NCI-H774 (cell line): ENCODE measurements at places on chromosomes 2 and 18.

DNA sequence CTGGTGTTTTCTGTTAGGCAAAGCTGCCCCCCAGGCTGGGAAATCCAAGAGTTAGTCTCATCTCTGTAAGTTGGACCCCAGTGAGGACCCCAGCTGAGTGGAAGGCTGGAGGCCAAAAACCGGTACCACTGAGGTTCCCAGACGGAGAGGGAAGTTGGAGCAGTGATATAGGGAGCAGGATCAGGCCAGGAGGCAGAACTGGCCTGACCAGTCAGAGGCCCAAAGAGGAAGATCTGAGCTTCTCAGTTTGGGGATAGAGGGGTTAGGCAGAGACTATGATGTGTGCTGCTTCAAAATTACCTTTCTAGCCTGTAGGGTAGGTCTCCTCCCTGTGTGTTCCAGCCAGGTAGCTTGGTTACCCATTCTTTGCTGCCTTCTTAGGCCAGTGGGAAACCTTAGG is 4.6 kb upstream of the RNF181 start:
- no peak for DNase-seq

DNA sequence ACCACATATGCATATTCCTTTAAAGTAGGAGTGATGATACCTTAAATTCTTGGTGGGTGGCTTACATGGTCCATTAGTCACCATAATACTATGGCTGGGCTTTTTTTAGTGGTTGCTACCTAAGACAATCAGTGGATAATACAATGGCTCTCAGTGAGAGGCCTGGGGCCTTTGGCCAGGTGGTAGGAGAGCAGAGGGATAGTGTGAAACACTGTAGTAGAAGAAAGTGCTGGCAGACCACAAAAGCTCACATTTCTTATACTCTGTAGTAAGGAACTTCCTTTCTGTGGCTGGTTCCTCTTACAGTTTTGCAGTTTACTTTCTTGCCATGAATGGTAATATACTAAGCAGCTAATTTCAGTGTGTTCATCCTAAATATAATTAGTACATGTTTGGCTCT is 583.5 kb downstream of the XIRP2 start:
- DNase-seq: no peak

- no peak for DNase-seq
These were observed 1.3 kb downstream of the BIRC6 start for GRCh38 chr2:32358111-32358482.

DNA sequence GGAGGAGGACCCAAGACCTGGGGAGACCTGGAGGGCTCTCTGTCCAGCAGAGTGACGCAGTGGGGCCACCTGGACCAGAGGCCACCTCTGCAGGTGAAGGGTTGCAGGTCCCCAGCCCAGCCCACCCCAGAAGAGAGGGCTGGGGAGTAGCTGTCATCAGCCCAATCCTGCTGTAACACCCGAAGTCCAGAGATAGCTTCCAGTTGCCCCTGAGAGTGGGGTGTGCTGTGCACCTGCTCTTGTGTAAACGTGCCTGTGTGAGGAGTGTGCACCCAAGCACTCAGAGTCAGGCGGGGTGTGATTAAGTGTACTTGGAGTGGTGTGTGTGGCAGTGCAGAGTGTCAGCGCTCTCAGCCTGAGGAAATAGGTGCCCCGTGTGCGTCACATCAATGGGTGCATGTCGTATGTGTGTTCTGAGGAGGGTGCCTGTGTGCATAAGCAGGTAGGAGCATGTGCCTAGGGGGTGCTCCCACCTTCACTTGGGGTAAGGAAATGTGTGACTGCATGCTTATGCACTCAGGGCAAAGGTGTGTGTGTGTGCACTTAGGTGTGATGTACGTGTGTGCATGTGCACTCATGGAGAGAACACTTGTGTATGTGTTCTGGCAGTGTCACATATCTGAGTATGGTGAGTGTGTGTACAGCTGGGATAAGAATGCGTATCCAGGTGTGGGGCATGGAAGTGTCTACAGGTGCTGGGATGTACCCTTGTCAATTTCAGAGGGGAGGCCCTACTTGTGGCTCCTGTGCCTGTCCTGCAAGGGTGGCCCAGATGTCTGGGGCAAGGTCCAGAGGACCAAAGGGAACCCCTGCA is 672 bp downstream of the ATP6V1B1 start:
- DNase-seq: peak; percentile 61

DNA sequence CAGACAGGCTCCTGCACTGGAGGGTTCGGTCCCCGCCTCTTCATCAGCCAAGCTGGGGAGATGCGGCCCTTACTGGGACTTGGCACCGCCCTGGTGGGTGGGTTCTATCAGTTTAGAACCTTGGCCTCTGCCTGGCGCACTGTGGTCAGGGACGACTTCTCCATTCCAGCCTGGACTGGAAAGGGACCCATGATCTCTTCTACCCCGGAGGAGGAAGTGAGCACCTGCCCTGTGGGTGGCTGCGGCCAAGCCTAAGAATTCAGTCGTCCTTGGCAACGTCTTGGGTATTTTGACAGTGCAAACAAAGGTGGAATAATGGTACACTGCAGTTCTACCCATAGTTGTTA is 106.9 kb upstream of the CD302 start:
- DNase-seq: no peak

DNA sequence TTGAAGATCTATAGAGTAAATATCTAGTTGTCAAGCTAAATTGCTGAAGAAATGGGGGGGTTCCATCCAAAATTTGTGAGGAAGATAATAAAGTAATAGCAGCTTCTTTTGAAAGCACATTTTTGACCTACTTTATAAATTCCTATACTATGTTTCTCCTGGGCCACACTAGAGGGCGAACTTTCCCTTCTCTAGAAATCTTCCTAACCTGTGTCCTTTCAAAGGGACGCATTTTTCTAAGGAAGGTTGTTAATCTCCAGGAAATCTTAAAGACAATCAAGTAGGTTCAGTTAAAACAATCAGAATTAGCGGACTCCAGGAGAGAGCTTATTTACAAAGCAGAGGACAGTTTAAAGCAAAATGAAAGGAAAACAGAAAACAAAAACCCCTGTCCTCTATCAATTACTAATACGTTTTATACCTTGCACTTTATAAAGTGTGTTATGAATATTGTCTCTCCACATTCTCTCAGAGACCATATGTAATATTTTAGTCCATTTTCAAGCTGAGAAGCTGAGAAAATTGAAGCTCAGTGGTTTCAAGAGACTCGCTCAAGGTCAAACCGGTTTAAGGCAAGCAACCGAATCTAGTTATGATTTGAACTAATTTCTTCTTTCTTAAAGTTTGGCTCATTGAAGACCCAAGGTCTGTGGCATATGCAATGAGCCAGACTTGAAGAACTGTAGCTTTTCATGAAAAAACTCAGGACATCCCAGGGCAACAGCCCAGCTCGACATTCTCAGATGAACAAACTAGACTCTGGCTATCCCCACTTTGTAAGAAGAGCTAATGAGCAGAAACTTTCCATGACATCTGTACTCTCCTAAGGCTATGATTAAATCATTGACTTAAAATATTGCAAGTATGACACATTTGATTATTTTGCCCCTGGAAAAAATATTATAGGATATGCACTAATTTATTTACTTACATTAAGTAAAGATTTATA is 273.6 kb downstream of the PAX3 start:
- DNase-seq: peak; percentile 20

DNA sequence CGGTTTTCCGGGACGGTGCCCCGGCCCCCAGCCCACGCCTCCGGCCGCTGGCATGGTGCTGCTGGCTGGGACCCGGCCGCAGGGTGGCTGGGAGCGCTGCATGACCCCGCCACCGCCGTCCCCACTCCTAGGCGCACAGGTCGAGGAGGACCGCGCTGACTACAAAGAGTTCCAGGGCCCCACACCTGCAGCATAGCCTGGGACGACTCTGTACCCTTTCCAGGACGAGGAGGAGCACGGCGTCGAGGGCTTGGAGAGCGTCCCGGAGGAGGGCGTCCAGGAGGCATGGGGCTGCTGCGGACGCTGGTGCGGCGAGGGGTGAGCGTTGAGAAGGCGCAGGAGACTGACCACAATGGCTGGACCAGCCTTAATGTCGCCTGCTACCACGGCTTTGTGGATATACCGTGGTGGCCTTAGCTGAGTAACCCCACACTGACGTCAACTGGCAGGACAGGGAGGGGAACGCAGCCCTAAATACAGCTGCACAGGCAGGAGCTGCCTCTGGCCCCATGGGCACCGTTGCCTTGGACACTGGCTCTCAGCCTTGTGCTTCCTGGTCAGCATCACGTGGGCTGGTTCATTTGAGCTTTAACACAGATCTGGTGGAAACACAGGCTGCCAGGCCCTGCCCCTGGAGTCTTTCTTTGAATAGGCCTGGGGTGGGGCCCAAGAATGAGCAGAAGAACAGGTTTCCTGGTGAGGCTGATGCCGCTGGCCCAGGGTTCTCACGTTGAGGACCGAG is 40.9 kb upstream of the TRIM43B start:
- DNase-seq: peak; percentile 57

DNA sequence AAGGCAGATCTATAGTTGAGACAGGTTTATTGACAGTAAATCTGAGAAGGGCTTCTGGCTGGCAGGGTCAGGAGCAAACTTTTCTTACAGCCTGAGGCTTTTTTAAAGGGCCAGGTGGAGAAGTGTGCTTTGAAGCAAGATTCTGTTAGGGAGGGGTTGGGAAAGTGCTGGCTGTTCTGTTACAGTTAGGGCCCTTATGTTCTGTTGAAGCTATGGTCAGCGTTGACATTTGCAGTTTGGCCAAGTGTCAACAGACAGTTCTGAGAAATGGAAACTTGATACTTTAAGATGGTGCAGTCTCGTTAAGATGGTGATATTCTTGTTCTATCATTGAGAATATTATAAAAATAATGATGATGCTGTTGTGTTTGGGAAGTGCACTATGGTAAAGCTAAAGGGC is 154.2 kb downstream of the RDH14 start:
- DNase-seq: no peak

DNA sequence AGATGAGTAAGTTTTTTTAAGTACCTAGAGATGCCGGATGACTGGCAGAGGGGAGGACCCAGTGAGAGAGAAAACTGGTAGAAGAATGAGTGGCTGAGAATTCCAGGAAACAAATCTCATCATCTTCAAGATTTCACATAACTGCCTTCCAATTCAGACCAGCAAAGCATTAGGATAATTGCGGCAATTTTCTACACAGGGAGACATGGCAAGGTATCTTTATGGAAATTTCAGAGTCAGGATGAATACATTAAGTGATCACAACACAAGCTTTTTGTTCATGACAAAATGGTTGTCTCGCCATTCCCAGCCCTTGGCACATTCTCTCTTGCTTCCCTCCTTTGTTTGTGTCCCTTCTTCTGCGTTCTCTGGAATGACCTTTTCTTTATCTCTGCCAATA is 82.1 kb downstream of the ALK start:
- DNase-seq: no peak

GRCh38 chr2:113167115-113167932 is 6.4 kb upstream of the PSD4 start:
- DNase-seq: peak; percentile 38

GRCh38 chr2:68771211-68771751 is 36.7 kb downstream of the ARHGAP25 start:
- DNase-seq: no peak

DNA sequence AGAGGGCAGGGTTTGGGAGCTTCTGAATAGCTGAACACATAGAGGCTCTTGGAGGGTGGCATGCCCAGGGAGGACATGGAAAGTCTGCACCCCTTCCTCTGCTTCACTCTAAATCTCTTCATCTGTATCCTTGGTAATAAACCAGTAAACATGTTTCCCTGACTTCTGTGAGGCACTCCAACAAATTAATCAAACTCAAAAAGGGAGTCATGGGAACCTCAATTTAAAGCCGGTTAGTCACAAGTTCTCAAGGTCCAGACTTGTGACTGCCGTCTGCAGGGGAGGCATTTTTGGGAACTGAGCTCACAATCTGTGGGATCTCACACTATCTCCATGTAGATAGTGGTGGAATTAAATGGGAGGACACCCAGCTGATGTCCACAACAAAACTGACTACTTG is 33.1 kb upstream of the STON1 start:
- DNase-seq: no peak

GRCh38 chr2:128166746-128167353 is 75.8 kb downstream of the UGGT1 start:
- DNase-seq: no peak

DNA sequence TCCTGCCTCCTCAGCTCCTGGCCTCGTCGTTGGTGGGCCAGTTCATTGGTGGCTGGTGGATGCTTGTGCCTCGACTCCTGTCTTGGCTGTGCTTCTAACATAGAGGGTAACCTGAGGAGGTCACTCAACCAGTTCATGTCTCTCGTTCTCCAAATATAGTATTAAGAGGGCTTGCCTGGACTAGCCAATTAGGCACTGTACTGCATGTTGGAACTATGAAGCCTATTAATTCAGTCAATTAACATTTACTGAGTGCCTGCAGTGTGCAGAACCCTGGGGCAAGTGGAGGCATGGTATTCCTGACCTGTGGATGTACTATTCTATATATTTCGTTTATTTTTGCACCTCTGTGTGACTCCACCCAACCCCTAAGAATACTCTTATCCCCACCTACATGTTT is 89.9 kb upstream of the PELI1 start:
- DNase-seq: no peak

DNA sequence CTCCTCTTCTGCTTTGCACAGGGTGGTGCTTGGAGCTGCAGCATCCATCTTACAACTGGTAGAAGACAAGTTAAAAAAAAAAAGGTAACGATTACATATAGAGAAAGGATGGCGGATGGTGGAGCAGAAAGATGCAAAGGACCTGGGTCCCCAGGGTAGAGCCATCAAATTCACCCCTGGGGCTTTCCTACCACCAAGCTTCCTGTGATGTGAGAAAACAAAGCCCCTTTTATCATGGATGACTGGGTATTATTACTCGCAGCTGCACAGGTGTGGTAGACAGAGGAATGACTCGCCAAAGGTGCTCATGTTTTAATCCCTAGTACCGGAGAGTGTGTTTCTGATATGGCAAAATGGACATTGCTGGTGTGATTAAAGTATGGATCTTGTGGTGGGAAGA is 1.3 kb upstream of the ACOXL start:
- DNase-seq: no peak

DNA sequence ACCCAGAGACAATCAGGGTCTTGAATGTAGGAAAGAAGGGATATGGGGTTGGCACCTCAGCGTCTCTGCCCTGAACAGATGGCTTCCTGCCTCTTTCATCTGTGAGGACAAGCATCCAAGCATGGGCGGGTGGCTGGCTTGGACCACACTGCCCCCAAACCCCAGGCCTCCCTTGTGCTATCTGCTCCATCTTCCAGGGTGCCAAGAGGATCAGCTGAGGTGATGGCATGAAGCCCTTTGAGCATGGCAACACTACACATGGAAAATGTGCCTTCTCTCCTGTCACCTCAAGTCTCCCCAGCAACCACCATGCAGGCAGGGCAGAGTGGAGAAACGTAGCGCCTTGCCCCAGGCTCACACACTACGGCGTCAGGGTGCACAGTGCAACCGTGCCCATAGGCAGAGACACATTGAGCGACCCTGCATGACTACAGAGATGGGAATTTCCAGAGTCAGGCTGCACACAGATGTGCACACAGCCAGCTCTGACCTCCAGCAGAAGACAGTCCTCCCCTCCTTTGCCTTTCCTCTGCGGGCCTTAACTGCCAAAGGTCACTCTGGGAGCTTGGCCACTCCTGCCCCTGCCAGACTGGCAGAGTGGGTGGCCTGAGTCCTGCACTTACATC is 1.5 kb downstream of the KCNIP3 start:
- DNase-seq: no peak
